ENCODE measurements at places on chromosomes 12 and 14.
A peak's percentile ranks its signal among the peaks of the same experiment; 100 is the strongest.

DNA sequence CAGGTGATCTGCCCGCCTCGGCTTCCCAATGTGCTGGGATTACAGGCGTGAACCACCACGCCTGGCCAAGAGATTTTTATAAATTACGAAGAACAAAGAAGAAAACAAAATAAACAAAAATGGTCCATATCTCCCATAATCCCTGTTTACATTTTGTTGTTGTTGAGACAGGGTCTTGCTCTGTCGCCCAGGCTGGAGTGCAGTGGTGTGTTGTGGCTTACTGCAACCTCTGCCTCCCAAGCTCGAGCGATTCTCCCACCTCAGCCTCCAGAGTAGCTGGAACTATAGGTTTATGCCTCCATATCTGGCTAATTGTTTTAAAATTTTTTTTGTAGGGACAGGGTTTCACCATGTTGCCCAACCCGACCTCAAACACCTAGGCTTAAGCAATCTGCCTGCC lies 156.1 kb downstream of the ZNF664 start:
- no peak for DNase-seq

DNA sequence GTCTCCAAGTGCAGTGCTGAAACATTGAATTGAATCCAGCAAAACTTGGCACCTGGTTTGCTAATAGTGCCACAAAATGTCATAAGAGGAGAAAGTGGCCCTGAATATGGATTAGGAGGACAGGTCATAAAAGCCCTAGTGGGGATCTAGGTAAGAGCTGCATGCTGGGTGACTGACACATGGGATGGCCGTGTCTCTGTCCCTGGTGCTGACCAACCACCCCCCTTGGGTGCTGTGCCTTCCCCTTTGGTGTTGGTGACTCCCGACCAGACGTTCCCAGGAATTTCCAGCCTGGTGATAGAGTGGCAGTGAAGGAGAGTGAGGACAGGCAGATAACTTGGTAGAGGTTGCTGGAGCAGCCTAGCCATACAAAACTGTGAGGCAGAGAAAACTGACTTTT lies 142.8 kb downstream of the VRK1 start:
- DNase-seq: no peak

DNA sequence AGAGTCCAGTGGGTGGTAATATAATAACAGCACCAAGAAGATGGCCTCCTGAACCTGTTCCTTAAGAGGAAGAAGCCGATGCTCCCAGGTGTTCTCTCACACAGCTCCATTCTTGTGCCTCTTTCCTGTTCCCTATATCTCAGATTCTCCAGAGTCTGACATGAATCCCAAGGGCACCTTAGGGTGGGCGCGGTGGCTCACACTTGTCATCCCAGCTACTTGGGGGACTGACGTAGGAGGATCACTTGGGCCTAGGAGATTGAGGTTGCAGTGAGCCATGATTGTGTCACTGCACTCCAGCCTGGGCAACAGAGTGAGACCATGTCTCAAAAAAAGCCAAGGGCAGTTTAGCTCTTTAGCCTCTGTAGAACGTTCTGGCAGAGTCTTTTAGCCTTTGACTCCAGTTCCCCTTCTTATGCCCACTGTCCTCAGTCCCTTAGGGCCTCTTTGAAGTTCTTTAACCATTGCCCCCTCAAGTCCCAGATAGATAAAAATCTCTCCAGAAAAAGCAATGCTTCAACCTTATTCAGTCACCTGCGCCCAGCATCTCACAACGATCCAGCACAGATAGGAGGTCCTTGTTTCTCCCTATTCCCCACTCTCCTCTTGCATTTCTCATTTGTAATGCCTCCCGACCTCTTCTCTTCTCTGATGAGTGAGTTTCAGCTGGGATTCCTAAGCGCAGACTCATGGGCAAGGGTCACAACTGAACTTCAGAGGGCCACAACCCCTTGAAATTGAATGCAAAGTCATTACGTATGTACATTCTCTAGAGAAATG lies 4.7 kb downstream of the CCDC184 start:
- no peak for DNase-seq

DNA sequence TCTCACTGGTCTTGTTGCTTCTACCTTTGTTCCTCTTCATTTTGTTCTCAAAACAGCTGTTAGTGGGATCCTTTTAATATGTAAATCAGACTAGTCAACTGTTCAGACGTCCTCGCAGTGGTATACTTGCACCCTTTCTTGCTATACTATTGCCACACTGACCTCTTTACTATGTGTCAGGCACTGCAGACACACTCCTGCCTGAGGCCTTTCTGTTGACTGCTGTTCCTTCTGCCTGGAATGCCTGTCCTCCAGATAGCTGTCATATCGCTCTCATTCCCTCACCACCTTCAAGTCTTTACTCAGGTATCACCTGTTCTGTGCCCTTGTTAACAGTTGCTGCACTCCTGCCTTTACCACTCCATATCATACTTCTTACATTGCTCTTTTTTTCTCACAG lies 90.0 kb upstream of the TMEM263 start:
- no peak for DNase-seq

GRCh38 chr12:120346681-120347080 lies 19.1 kb upstream of the PLA2G1B start:
- no peak for DNase-seq

- DNase-seq: no peak
These were observed 468.2 kb upstream of the CCDC196 start for GRCh38 chr14:66017927-66018326.

DNA sequence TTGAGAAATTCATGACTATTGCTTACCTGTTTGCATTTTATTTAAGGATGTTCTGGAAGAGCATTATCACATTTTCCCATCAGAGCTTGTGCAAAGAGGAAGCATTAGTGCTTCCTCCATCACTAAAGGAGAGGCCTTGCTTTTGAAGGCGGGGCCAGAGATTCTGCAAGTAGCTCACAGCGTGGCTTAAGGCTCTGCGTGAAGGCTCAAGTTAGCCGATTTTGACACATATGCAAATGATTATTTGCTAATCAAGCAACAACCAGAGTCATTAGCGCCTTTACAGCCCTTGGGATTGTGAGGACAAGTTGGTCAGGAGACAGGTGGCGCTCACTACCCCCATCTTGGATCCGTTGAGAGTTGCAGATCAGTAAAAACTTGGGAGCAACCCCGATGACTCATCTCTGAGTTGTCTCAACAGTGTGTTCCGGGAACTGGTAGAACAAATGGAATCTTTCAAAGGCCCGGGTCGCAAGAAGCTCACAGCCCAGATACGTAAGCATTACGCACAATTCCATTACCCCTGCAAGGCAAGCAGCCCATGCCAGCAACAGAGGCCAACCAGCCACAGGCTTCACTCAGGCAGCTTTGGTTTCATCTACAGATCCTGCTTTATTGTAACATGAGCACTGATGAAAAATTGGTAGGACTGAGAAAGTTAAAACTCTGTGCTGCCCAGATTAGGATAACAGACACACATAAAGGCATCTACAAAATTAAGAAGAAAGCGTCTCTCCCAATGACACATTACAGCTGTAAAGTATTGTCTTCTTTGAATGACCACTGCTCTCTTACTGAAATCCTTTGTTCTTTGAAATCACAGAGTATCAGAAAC lies 34.9 kb upstream of the SPTSSA start:
- no peak for DNase-seq

- no peak for DNase-seq
These were observed 325.2 kb upstream of the DIO2 start for GRCh38 chr14:80536456-80536855.

DNA sequence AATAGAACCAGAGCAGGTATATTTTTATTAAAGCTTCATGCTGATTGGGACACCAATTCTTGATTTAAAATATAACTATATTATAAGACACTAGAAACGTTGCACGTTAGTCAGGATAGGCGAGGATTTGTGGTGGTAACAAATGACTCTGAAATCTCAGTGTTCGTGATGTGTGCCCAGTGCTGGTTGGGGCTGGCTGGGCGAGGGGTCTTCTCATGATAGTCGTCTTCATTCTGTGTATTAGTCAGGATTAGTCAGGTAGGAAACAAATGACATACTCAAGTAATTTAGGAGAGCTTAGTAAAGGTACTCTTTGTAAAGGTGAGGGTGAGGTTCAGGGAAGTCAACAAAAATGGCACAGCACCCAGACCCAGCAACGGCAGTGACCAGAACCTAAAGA lies 73.9 kb upstream of the HIF1A start:
- no peak for DNase-seq

- DNase-seq: no peak
These were observed 69.1 kb upstream of the GALNT9 start for GRCh38 chr12:132398386-132398991.

DNA sequence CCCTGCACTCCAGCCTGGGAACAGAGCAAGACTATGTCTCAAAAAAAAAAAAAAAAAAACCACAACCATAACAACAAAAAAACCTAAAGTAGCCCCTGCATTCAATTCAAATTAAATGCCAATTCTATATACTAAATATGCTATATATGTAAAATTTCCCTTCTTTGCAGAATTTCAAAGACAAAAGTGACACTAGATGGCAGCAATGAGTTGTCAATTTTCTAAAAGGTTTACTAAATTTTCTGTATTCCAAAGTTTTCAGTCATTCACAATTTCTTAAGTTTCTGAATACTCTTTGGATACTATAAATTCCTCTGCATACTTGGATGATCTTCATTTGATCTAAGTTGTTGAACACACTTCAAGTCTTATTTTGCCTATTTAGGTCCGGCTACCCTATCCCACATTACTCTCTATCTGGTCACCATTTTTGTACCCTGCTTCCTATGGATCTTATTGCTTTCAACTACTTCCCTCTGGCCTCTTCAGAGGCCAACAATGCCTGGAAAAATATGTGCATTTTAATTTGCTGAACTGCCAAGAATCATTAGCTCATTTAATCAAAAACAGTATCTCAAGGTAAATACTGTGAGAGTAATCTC lies 27.9 kb downstream of the HNRNPC start:
- no peak for DNase-seq

DNA sequence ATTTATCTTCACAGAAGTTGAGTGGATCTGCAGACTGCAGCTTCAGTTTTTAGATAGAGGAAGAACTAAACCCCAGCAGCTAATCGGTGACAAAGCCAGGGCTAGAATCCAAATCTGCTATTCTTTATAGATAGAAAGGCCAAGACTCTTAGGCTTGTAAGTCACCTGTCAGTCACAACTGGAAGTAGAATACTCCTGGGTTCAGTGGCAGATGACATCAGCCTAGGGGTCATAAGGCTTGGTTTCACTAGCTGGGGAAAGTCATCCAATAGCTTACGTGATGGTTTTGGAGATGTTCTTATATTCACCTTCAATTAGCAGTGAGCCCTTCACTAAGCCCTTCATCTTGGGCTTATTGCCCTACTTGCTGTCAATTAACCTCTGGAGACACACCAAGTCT lies 93.4 kb downstream of the APAF1 start:
- no peak for DNase-seq

- no peak for DNase-seq
These were observed 29.7 kb downstream of the CCDC88C start for GRCh38 chr14:91387951-91388381.

DNA sequence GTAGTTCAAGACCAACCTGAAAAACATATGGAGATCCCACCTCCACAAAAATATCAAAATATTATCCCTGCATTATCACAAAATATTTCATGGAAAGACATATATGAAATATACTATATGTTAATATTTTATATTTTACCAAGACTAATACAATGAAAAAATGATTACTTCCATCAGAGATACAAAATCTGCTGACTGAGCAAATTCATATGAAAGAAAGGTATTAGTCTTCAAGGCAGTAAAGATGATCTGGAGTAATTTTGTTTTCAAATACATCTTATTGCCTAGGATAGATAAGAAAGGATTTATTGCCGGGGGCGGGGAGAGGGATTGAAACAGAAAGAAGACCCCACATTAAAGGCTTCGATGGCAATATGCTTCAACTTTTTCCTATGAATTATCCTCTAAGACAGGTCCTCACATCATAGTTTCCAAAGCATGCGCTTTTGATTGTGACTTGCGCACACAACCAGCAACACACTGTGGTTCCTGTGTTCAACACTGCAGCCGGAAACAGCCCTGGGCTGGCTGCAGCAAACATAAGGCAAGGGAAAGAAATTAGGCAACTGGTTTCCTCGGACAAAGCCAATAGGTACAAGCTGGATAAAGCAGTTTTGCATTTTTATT lies 83.2 kb downstream of the SPPL3 start:
- DNase-seq: no peak

- no peak for DNase-seq
These were observed 623.0 kb downstream of the AACS start for GRCh38 chr12:125688223-125688622.

DNA sequence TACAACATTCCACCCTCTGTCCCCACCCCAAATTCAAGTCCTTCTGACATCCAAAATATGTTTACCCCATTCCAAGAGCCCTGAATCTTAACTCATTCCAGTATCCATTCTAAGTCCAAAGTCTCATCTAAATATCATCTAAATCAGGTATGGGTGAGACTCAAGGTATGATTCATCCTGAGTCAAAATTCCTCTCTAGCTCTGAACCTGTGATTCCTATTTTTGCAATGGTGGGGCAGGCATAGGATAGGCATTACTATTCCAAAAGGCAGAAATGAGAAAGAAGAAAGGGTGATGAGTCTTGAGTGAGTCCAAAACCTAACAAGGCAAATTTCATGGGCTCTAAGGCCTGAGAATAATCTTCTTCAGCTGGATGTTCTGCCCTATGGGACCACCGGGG lies 140.3 kb upstream of the FAR2 start:
- DNase-seq: no peak

DNA sequence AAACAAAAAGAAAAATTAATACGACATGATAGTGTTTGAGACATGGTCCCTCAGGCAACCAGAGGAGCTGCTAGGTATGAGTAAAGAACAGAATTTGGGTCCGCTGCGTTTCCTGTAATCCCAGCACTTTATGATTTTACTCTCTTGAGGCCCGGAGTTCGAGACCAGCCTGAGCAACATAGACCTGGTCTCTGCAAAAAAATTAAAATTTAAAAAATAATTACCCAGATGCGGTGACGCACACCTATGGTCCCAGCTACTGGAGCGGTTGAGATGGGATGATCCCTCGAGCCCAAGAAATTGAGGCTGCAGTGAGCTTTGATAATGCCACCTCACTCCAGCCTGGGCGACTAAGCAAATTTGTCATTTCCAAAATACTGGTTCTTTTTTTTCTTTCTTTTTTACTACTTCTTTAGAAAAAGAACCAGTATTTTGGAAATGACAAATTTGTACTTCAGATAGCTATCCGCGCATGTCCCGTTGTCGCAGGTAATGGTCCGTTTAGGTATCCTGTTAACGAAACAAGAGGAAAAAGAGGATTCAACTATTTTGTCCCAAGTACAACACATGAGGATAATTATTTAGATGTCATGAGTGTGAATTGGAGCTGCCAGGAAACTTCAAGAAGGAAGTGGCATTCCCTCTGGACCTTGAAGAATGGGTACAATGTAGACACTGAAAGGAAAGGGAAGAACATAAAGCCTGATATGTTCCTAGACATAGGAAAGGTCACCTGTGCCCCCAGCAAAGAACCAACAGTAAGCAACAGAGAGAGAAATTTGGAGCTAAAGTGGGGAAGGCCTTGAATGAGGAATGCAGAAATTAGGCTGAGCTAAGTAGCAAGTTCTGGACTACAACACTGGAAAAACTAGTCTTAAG lies 1.2 kb upstream of the HECTD1 start:
- peak; percentile 31 for DNase-seq

All from T-helper 9 cell (primary cell).